ENCODE measurements at places on chromosomes 7 and 10.

- no peak for DNase-seq
These were observed 46.3 kb upstream of the DMBT1 start for GRCh38 chr10:122514045-122514840.

- no peak for DNase-seq
These were observed 14.5 kb upstream of the ZNF777 start for GRCh38 chr7:149475121-149476045.

DNA sequence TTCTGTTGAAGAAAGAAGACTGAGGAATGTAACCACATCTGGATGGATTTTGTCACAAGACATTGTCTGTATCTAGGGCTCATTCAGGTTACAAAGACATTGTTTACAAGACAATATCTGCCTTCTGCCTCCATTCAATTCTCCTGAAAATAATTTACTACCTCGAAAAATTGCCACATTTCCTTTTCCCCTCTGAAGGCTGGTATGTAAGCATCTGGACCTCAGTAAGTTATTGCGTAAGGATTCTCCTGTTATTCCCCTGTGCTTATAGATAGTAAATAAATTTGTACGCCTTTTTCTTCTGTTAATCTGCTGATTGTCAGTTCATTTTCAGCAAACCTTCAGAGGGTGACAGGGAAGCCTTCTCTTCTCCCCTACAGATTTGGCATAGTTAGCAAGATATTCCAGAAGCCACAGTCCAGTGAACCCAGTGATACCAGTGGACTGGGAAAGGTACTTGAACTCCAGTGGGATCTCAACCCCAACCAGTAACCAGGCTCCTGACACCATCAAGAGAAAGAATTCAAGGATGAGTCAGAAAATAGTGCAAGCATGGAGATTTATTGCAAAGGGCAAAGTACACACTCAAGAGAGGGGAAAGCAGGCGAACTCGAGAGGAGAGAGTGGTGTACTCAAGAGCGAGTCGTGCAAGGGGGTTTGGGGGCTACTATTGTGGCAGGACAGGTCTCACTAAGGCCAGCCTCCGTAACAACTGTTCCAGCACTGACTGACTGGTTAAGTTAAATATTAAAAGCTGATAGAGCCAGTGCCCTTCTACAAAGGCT lies 706.9 kb upstream of the GHITM start:
- no peak for DNase-seq

- no peak for DNase-seq
These were observed 63.9 kb upstream of the SORCS3 start for GRCh38 chr10:104577163-104577562.

DNA sequence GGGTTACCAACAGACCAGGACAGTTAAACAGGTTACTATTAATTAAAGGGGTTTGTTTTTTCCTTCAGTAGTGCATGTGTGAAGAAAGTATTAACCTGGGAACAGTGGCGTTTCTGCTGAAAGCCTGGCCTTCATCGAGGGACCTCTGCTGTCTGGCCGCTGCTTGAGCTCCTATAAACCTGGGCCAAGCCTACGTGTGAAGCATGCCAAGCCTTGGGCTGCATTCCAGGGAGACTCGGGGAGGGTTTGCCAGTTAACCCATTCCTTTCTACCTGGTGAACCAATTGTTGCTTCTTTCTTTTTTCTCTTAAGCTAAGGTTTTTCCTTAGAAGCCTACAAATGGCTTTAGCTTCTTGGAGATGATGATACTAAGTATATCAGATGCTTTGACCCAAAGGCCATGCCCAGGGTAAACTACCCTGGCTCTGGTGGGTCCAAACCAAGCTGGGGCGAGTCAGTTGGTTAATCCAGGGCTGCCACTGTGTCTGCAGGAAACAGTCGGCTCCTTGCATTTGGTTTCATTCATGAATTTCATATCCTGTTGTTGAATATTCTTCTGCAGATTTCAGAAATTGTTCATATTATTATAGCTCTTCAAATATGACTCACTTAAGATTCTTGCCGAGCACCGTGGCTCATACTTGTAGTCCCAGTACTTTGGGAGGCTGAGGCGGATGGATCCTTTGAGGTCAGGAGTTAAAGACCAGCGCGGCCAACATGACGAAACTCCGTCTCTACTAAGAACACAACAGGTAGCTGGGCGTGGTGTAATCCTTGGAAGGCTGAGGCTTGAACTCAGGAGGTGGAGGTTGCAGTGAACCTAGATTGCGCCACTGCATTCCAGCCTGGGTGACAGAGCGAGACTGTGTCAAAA lies 23.8 kb downstream of the PFKP start:
- DNase-seq, result no peak

DNA sequence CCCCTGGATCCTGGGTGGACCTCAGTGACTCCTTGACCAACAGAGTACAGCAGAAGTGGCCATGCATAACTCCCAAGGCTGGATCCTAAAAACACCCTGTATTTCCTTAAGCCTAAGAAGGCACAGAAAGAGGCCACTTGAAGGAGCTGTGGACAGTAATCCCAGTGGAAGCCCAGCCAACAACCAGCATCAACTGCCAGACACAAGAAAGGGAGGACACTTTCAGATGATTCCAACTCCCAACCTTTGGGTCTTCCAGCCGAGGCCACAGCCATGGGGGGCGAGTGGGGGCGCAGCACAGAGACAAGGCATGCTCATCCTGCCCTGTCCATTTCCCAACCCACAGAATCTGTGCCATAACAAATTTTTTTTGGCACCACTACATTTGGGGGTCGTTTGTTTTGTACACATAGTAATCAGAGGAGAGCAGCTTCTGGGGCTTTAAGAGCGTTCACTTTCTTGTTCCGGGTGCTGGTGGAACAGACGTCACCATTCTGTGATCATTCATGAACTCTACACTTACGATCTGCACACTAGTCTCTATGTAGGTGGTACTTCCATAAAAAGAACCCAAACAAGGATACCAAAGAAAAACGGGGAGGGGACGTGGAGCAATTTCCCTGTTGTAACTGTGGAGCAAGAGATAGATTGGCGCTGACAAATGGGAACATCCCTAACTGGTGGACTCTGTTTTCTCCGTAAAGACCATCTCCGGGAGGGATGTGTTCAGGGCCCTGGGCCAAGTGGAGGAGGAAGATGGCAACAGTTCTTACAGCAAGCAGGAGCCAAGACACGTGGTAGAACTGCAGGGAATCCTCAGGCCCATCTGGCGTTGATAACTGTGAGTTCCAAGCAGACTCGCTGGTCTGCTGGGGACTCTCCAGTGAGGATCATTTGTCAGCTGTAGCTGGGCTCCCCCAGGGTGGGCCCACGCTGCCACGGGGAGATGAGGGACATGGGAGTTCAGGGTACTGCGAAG lies 6.0 kb upstream of the SLC29A3 start:
- no peak for DNase-seq

DNA sequence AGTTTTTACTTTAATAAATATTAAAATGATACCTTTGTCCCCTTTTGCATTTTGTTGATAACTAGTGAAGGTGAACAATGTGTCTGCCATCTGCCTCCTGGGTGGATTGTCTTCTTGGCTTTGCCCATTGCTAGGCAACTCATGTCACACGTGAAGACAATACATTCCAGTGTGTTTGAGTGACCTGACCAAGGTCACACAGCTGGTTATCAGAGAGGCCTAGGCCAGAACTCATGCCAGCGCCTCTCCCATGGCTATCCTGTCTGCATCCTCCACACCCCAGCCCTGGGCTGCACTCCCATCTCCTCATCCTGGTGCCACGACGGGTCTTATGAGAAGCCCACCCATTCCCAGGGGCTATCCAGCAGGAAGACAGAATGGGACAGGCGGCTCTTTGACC lies 108.7 kb downstream of the PLCE1 start:
- DNase-seq, result no peak

GRCh38 chr7:101218236-101219125 lies 516 bp downstream of the ZNHIT1 start:
- no peak for DNase-seq

GRCh38 chr10:57094083-57094482 lies 733.0 kb upstream of the ZWINT start:
- no peak for DNase-seq

- DNase-seq, result no peak
These were observed 234.5 kb downstream of the CHCHD3 start for GRCh38 chr7:132847376-132847775.

DNA sequence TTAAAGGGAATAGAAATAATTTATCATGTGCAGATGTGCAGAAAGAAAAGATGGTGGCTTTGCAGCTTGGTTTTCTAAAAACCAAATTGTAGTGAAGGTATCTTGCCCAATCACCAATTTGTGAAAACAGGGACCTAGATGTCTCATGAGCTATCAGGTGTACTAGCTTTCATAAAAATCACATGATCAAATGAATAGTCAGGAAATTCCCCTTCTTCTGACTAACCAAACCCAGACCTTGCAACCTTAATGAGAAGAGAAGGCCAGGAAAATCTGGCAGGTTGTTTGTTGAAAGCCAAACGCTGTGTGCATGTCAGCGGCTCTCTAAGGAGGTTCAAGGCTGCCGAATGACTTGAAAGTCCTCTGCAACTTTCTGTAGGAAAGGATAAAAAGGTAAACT lies 304.4 kb upstream of the NRP1 start:
- DNase-seq, result no peak

DNA sequence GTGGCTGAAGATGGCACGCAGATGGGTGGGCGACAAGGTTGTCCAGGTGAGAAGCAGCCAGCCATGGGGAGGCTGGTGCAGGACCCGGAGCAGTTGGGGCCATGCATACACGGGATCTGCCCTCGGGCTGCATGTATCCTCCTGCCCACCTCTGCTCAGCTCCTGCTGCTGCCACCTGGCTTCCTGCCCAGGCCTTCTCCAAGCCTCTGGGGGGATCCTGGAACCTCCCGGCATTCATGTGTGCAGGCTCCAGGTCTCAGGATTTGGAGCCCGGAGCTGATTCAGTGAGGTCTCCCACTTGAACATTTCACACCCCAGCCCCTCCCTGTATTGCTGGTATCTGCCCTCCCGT lies 27.0 kb downstream of the PDGFA start:
- no peak for DNase-seq

DNA sequence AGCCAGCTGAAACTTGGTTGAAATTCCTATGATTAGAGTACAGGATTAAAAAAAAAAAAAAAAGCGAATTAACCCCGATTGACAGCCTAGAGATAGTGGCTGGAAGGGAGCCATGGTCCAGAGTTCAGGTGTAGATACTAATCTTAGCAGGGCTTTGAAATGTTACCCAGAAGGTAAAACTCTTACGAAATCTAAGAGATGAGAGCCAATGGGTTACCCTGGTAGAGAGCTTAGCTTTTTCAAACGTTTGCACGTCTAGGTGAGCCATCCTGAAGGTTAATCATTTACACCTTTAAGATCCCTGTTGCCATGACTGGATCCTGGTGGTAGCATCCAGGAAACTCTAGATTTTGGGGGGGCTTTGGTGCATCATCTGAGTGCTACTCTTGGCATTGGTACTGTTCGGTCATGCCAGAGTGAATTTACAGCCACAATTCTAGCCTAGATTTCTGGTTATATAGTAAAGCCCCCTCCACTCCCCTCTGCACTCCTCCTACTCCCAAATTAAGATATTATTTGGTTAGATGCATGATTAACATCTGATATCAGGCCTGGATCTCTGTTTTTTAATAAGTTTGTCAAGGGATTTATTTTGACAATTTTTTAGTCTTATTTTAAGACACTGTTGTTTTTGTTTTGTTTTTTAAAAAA lies 1.2 kb downstream of the AGFG2 start:
- DNase-seq, result no peak

- DNase-seq, result no peak
These were observed 26.1 kb upstream of the ZNF365 start for GRCh38 chr10:62348029-62348428.

GRCh38 chr7:142974626-142975025 lies 12.5 kb upstream of the KEL start:
- DNase-seq, result no peak

DNA sequence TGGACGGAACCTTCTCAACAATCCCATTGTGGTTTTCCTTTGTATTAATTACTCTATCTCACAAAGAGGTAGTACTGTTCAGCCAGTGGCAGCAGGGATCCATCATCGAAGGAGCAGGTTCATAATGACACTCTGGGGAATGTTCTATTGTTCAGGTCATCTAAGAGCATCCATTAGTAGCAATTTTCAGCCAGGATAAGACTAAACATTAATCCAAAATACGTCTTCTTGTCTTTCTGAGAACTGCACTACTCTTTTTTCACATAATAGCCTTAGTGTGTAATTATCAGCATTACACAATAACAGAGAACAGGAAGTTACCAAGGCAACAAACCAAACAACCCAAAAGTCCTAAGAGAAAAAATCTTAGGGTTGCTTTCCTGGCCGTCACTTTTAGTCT lies 259.5 kb upstream of the VWC2 start:
- DNase-seq, result no peak

GRCh38 chr7:157474685-157475084 lies 137.9 kb downstream of the DNAJB6 start:
- no peak for DNase-seq

- no peak for DNase-seq
These were observed 81.4 kb downstream of the CACNA2D1 start for GRCh38 chr7:82362129-82362706.

- no peak for DNase-seq
These were observed 314.6 kb downstream of the CXCL12 start for GRCh38 chr10:44070282-44070681.

DNA sequence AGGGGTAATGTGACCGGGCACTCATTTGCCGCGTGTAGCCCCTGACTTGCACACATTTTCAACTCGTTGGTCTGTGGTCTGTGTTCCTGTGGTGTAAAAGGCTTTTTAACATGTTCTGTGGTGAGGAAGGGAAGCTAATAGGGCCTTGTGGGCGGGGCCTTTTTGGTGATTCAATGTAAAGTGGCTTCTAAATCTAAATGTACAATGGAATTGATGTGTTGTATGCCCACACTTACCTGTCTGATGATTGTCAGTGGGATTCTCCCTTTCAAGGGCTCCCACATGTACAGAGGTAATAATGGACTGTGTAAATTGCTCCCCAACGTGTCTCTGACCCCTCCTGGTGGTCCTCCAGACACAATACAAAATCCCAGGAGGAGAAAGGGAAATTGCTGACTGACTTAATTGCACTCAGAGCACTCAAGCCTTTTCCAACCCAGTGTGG lies 43.1 kb upstream of the GATAD1 start:
- DNase-seq, result no peak

GRCh38 chr10:57018452-57018851 lies 657.4 kb upstream of the ZWINT start:
- DNase-seq, result no peak

- DNase-seq, result no peak
These were observed 7.4 kb upstream of the ZNF467 start for GRCh38 chr7:149780636-149781419.

DNA sequence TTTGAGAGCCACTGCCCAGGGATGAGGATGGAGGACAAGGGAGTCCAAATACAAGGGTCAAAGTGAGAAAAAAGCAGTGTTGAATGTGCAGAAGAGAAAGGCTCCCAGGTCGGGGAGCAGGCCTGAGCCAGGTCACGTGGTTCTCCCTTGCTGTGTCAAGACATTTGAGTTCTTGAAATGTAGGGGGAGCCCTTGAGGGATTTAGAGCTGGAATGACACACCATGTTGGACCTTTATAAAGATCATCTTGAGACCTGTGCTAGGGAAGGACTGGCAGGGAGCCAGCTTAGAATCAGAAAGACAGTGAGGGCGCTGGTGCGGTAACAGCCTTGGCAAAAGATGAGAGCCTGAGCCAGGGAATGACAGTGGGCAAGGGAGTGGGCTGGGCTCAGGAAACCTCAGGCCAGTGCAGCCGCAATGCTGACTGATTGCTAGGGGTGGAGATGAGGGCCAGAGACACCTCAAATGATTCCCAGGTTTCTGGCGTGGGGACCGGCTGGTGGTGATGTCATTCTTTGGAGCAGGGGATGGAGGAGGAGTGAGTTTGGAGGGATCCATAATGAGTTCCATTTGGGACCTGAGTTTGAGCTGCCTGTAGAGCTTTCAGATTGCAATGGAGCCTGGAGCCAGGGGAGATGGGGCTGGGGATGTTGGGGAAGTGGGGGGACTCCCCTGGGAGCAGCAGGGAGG lies 120.1 kb downstream of the PTPN20 start:
- DNase-seq, result no peak
